NCI-H460 (cell line): ENCODE measurements at places on chromosomes 7 and 10. TPM values are rescaled to one million over a fixed set of nuclear protein-coding genes. Genes with fewer than 3 reads are reported as not detected.

DNA sequence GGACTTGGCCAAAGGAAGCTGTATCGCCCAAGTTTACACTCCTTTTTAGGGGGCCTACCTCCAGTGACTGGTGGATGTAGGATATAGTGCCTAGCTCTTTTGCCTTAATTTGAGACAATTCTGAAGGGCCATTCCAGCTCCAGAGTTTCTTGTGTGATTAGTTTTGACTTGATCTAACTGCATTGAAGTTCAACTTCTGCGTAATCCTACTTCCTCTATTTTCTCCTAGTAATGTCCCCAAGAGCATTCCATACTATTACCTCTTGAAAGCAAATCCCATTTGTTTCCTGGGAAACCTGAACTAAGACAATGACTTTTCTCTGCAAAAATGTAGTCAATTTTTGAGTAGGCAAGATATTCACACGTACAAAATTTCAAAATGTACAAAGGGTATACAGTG lies 4.7 kb upstream of the H2AZ2 start:
- no peak for DNase-seq

Gene IL6
- 207 and 227 TPM in 2 replicates for total RNA-seq

Gene MYPN
- 5.4 and 6.2 TPM in 2 replicates for total RNA-seq

Gene SNCG
- 14.6 and 18.9 TPM in 2 replicates for total RNA-seq

Gene LOXL4
- total RNA-seq = 0.09 and 0.20 TPM in 2 replicates
